ENCODE measurements at places on chromosomes 7 and 10. TPM values are rescaled to one million over a fixed set of nuclear protein-coding genes. Genes with fewer than 3 reads are reported as not detected.

DNA sequence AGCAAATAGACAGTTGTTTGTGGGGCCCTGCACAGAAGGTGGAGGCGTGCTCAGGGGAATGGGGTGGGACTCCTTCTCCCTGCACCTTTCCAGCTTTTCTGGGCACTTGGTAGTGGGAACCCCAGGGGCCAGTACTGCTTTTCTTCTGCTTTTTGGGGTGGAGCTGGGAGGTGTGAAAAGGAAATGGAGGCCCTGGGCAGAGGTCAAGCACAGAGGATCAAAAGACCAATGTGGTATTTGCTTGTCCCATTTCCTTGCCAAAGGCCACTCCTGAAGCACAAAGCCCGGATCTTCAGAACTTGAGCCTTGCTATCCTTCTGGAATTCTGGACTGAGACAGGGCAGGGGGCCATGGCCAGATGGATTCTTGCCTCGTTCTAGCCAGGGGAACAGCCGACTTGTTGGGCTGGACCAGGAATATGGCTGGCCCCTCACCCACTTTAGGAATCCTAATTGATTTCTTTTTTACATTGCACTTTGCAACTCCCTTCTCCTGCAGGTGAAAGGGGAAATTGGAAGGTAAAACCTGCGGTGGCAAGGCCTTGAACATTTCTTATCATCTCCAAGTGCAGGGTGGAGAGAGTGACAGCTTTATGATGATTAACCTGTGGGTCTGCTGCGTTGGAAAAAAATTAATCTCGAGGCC is 26.5 kb downstream of the ADRA2A start:
- H3K4me1 ChIP-seq, result no peaks in the 10 kb centered on the region
- no peak for DNase-seq
- H3K27me3 ChIP-seq, result peaks cover 23% of the 10 kb centered on the region
- no peak overlapping the region for H3K4me3 ChIP-seq
- H3K27ac ChIP-seq, result no peak overlapping the region

DNA sequence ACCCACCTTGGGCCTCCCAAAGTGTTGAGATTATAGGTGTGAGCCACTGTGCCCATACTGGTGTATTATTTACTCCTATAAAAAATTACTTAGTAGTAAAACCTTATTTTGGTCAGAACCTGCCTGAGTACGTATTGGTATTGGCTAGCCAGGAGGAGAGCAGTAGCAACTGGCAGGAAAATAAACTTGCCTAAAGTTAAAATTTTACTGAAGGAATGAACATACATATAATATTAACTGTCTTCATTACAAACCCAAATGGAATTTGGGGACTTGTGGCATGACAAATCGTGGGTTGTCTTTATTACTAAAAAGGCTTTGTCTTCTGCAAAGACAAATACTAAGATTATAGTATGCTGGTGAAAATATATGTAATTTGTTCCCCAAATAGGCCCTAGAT is 8.4 kb downstream of the RAB18 start:
- H3K4me3 ChIP-seq, result no peak overlapping the region
- H3K27me3 ChIP-seq, result no peaks in the 10 kb centered on the region
- H3K4me1 ChIP-seq, result peaks cover 38% of the 10 kb centered on the region
- peaks cover 22% of the 10 kb centered on the region for H3K36me3 ChIP-seq
- no peak for DNase-seq
- H3K27ac ChIP-seq, result no peak overlapping the region

DNA sequence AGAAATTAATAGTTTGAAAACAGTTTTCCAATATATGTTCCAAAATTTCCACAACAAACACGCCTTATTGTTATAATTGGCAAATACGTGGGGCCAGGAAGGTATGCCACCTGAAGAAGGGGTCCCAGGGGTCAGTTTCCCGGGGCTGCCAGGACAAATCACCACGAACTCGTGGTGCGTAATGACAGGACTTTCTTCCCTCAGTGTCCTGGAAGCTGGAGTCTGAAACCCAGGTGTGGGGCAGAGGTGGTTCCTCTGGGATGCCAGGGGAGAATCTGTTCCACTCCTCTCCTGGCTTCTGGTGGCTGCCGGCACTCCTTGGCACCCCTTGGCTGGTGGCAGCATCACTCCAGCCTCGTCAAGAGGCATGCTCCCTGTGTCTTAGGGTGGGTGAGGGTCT is 56.7 kb downstream of the CHST15 start:
- no peak overlapping the region for H3K4me3 ChIP-seq
- no peak overlapping the region for H3K27ac ChIP-seq
- H3K4me1 ChIP-seq, result peaks cover 18% of the 10 kb centered on the region
- H3K27me3 ChIP-seq, result peaks cover 34% of the 10 kb centered on the region
- H3K36me3 ChIP-seq, result no peaks in the 10 kb centered on the region

Gene LRRC17
- 0.47 TPM for total RNA-seq

GRCh38 chr10:51905032-51905431 is 205.6 kb upstream of the CSTF2T start:
- H3K27me3 ChIP-seq, result no peaks in the 10 kb centered on the region
- no peak overlapping the region for H3K27ac ChIP-seq
- no peak for DNase-seq
- H3K4me1 ChIP-seq, result no peaks in the 10 kb centered on the region

Gene FEZF1
- total RNA-seq, result not detected

Gene POLR2J2
- 70.3 TPM for total RNA-seq

GRCh38 chr10:88870089-88870488 is 10.0 kb upstream of the STAMBPL1 start:
- no peaks in the 10 kb centered on the region for H3K36me3 ChIP-seq
- DNase-seq, result no peak
- H3K27ac ChIP-seq, result no peak overlapping the region

DNA sequence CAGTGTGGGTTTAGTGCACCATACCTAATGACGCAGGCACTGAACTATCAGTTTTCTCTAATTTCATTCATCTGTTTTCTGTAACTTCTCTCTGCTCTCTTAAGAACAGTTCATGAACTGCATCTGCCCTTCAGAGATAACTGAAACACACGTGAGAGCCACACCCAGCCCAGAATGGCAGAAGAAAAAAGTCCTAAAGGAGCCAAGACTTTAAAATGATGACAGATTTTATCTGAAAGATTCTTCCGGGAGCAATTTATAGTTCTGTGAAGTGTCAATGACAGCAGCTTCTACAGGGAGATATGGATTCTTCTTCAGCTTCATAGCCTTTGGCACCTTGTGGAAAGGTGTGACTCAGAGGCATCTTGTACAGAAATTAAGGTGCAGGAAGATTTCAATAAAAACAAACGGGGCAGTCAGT is 211.5 kb upstream of the SLC26A5 start:
- H3K27ac ChIP-seq, result no peak overlapping the region
- no peak for DNase-seq
- no peak overlapping the region for H3K4me3 ChIP-seq
- H3K27me3 ChIP-seq, result no peaks in the 10 kb centered on the region
- H3K4me1 ChIP-seq, result no peaks in the 10 kb centered on the region
- H3K36me3 ChIP-seq, result no peaks in the 10 kb centered on the region

- no peak for DNase-seq
- H3K27me3 ChIP-seq, result no peaks in the 10 kb centered on the region
- no peak overlapping the region for H3K4me3 ChIP-seq
- H3K4me1 ChIP-seq, result peaks cover 31% of the 10 kb centered on the region
These were observed 23.3 kb upstream of the SMARCD3 start for GRCh38 chr7:151271699-151272355.

DNA sequence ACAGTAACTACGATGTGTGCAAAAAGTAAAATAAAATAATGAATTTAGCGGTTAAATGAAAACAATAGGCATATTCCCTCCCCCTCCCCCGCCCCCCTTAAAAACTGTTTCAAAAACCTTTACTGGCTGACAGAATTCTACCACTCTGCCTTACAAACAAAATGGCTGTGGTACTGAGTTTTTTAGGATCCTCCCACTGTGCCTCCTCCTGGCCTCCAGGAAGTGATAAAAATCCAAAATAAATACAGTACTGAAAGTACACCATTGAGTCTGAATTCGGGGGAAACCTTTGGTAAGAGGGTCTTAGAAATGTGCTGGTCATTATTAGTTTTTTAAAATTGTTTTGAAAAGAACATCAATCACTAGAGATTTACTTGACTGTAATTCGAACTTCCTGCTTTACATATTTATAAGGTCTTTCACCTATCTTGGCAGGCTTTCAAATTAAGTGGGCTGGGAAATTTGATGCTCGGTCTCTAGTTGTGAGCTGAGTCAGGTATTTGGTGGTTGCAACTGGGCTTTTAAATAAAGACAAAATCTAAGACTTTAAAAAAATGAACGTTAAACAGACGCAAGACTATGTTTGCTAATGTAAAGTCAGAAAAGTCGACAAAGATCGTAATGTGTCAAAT is 32.5 kb upstream of the EPC1 start:
- H3K4me3 ChIP-seq, result peak overlapping the region; percentile 87
- peaks cover 4% of the 10 kb centered on the region for H3K4me1 ChIP-seq
- no peaks in the 10 kb centered on the region for H3K36me3 ChIP-seq
- peak overlapping the region; percentile 77 for H3K27ac ChIP-seq

Gene PODXL
- 1.5 TPM for total RNA-seq

- peak overlapping the region; percentile 48 for H3K27ac ChIP-seq
- H3K27me3 ChIP-seq, result no peaks in the 10 kb centered on the region
- H3K36me3 ChIP-seq, result peaks cover 4% of the 10 kb centered on the region
- H3K4me3 ChIP-seq, result no peak overlapping the region
- H3K4me1 ChIP-seq, result peaks cover 33% of the 10 kb centered on the region
These were observed 30.0 kb downstream of the STK17A start for GRCh38 chr7:43612599-43613589.

Gene ASIC3
- total RNA-seq, result 11.9 TPM

DNA sequence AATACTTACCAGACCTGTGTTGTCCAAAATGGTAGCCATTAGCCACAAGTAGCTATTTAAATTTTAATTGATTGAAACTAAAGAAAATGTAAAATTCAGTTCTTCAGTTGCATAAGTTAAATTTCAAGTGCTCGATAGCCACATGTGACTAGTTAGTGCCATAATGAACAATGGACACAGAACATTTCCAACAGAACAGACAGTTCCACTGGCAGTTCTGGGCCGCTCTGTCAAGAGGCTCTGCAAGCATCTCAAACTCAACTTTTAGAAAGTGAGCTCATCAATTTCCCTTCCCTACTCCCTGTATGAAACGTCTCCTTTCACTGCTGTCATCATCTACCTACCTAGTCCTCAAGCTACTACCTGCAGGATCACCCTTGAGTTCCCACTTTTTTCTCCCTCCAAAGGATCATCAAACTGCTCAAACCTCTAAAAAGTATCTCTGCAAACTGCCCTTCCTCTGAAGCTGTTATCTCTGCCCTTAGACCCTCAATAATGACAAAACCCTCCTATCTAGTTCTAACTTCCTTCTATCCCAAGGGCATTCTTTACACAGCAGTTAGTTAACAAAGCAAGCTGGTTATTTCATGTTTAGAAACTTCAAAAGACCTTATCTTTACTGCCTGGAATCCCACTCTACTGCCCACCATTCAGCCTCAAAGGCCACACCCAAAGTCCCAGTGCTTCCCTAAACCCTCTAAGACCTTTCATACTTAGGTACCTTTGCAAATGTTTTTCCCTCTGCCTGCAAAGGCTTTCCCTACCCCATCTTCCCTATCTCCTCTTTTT is 20.6 kb downstream of the SHTN1 start:
- no peaks in the 10 kb centered on the region for H3K36me3 ChIP-seq
- H3K4me1 ChIP-seq, result no peaks in the 10 kb centered on the region
- DNase-seq, result no peak
- peaks cover 3% of the 10 kb centered on the region for H3K27me3 ChIP-seq
- H3K27ac ChIP-seq, result no peak overlapping the region

DNA sequence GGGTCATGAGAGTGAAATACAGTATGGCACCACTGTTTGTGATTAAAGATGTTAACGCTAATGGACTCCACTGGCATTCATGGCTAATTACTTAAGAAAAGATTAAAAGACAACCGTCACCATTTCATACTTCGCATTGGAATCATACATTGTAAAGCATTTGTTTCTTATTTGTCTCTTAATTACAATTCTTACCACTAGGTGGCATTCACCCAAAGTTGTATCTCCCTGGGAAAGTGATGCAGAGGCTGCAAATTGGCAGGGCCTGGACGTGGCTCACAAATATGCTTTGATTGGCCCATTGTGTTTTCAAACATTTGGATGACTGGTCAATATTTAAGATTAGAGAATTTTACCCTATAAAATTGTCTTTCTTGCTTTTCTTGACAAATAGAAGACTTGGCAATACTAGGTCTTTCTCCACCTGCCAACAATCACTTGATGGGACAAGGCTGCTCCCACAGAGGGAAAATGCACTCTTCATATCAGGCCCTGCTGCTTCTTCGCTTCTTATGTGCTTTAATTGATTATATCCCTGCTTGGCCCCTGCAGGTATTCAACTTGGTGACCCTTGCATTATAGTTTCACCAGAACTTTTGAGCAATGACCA is 72.1 kb upstream of the STARD3NL start:
- H3K4me1 ChIP-seq, result no peaks in the 10 kb centered on the region
- H3K36me3 ChIP-seq, result no peaks in the 10 kb centered on the region
- no peaks in the 10 kb centered on the region for H3K27me3 ChIP-seq
- no peak overlapping the region for H3K27ac ChIP-seq
- DNase-seq, result no peak

Gene GNGT1
- total RNA-seq, result not detected

- DNase-seq, result no peak
- H3K4me3 ChIP-seq, result no peak overlapping the region
- no peaks in the 10 kb centered on the region for H3K27me3 ChIP-seq
- H3K4me1 ChIP-seq, result no peaks in the 10 kb centered on the region
- H3K27ac ChIP-seq, result no peak overlapping the region
These were observed 27.3 kb upstream of the AFAP1L2 start for GRCh38 chr10:114431414-114432135.

- no peaks in the 10 kb centered on the region for H3K36me3 ChIP-seq
- H3K4me1 ChIP-seq, result peaks cover 21% of the 10 kb centered on the region
- H3K27me3 ChIP-seq, result no peaks in the 10 kb centered on the region
- no peak overlapping the region for H3K27ac ChIP-seq
These were observed 903 bp upstream of the NT5C2 start for GRCh38 chr10:103193820-103194529.

GRCh38 chr7:5526100-5526905 is 102.7 kb upstream of the TNRC18 start:
- H3K27me3 ChIP-seq, result no peaks in the 10 kb centered on the region
- no peak for DNase-seq
- H3K4me3 ChIP-seq, result peak overlapping the region; percentile 73
- H3K36me3 ChIP-seq, result no peaks in the 10 kb centered on the region

DNA sequence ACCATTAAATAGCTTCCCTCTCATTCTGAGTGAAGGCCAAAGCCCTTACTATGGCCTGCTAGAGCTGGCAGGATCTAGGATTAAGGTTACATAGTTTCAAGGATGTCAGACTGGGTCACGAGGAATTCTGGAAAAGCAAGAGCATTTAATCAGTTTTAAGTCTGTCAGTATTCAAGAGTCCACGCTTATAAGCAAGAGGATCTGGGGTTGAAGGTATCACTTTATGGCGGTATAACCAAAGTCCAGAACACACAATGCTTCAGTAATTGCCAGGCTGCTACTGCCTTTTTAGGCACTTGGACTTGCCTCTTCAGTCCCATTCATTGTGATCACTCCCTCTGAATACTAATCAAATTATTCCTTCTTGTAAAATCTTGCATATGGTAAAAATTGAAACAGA is 101.0 kb downstream of the HBP1 start:
- DNase-seq, result no peak
- no peak overlapping the region for H3K4me3 ChIP-seq
- no peak overlapping the region for H3K27ac ChIP-seq
- no peaks in the 10 kb centered on the region for H3K27me3 ChIP-seq

GRCh38 chr7:132942701-132943100 is 139.2 kb downstream of the CHCHD3 start:
- no peak overlapping the region for H3K27ac ChIP-seq
- H3K4me3 ChIP-seq, result no peak overlapping the region
- H3K27me3 ChIP-seq, result no peaks in the 10 kb centered on the region
- no peaks in the 10 kb centered on the region for H3K4me1 ChIP-seq
- DNase-seq, result no peak

Gene SNX10
- 8.5 TPM for total RNA-seq

Gene MSS51
- total RNA-seq, result 4.6 TPM

GRCh38 chr10:2165771-2166460 is 428.6 kb upstream of the ADARB2 start:
- no peaks in the 10 kb centered on the region for H3K27me3 ChIP-seq

GRCh38 chr7:81161451-81162075 is 242.7 kb upstream of the SEMA3C start:
- no peak for DNase-seq
- H3K4me3 ChIP-seq, result no peak overlapping the region
- H3K4me1 ChIP-seq, result no peaks in the 10 kb centered on the region
- H3K27ac ChIP-seq, result no peak overlapping the region

Measured in T-cell (primary cell).